ENCODE measurements at places on chromosomes 2 and 18.

DNA sequence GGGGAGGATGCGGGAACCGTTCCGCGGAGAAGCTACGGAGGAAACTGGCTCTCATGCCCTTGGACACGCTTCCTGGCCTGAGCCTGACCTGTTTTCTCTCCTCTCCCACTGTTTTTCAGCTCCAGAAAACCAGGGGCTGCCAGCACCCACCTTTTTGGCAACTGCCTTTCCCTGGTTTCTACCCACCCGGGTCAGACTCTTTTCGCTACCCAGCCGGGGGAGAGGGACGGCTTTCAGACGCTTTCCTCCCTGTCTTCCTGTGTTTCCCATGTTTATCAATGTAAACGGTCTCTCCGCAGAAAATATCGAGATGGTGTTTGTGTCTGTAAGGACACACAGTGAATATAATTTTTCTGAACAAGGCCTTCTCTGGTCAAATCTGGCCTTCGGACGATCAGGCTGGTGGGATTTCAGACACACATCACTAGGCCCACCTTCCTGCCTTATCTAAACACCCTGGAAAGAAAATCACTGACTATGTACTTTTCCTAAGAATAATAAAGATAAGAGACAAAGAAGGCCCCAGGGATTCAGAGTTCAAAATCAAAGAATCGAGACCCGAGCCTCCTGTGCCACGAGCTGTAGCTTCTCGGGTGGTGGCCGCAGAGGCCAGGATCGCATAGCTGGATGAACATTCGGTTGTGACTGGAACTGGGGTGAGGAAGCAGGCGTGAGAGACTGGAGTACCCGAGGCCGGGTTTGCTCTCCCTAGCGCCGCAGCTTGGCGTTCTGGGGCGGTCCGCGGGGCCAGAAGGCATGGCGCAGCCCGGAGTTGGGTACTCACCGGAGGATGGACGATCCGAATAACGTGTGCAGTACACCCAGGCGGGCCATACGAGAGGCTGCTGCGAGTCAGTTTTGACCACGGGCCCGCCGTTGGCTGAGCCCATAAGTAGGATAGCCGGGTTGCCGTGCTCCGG, 1.7 kb downstream of the EN1 start:
- DNase-seq, result no peak

- no peak for DNase-seq
Observed at GRCh38 chr18:60809937-60810336, 437.4 kb upstream of the MC4R start.

- DNase-seq, result no peak
Observed at GRCh38 chr2:27095745-27096651, 9.4 kb downstream of the KHK start.

DNA sequence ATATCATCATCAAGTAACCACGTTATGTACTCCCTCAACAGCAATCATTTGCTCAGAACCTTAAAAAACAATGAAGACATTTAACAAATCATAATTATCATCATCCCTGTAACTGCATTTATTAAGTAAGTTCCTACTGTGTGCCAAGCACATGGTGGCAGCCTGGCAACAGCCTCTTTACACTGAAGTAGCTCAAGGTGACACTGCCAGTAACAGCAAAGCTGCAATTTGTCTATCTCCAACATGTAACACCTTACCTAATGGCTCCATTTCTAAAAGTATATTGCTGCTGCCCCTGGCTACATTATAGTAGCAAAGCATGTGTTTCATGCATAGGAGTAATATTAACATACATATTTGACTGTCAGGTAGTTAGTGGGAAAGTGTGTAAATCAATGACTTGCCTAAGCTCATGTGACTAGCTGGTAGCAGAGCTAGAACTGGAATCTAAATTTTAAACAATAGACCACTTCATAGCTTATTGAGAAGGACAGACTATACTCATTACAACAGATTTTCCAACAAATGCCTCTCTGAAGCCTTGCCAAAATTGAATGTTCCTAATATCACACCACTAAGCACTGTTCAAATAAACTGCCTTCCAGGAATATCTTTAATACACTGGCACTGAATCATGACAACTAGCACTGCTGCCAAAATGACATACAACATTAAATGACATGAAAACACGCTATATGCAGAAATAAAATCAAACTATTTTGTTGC, 86.7 kb downstream of the L3MBTL4 start:
- no peak for DNase-seq

DNA sequence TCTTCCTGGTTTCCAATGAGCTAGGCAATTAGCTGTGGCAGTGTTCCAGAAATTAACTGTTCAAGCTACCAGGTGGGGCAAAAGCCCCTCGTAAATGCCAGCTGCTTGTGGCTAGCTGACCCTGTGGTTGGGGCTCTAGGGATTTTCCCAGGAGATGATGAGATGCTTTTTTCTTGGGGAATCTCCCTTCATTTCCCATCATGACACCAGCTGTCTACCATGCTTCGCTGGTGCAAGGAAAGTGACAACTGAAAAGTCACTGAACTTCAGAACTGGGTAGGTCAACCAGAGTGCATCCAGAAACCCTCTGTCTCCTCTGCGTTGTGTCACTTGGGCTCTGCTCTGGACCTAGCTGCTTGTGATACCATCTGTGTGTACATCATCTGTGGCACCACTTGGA, 386.5 kb upstream of the DCC start:
- no peak for DNase-seq

GRCh38 chr2:96873651-96874096, 3.8 kb upstream of the SEMA4C start:
- DNase-seq, result no peak

DNA sequence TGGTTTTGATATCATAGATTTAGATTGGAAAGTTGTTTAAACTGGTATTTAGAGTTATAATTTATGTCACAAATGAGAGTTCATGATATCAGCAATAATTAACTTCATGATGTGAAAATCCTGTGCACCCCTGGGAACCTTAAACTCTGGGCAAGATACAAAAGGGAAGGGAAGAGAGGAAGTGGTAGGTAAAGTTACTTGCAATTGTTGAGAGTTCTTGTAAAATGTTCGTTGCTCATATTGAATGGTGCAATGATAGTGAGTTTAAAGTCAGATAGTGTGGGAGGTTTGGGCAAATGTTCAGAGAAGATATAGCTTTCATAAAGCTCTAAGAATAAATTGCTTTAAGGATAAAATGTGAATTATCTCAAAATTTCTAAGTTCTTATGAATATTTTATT, 75.4 kb downstream of the SP110 start:
- no peak for DNase-seq

GRCh38 chr2:96868555-96869280, 1.2 kb downstream of the SEMA4C start:
- peak; percentile 57 for DNase-seq

GRCh38 chr2:107466241-107466640, 360.5 kb upstream of the RGPD4 start:
- no peak for DNase-seq

- no peak for DNase-seq
Observed at GRCh38 chr2:45345331-45346234, 265.5 kb downstream of the SRBD1 start.

DNA sequence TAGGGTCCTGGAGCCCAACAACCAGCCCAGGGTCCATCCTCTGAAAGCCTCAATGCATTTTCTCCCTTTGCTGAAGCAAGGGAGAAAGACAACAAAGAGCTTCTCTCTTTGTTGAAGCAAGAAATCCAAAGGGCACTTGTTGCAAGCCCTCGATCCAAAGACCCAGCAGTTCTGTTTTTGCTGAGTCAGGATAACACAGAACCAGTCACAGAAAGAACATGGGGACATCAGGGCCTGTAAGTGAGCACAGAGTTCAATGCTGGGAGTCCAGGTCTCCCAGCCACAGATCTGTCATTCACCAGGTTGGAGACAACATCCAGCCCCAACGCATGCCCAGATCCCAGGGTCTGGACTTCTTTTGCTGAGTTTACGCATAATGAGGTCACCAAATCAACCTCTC, 315.8 kb upstream of the KLHL29 start:
- DNase-seq, result no peak

GRCh38 chr18:63290821-63291200, 28.8 kb downstream of the BCL2 start:
- no peak for DNase-seq

DNA sequence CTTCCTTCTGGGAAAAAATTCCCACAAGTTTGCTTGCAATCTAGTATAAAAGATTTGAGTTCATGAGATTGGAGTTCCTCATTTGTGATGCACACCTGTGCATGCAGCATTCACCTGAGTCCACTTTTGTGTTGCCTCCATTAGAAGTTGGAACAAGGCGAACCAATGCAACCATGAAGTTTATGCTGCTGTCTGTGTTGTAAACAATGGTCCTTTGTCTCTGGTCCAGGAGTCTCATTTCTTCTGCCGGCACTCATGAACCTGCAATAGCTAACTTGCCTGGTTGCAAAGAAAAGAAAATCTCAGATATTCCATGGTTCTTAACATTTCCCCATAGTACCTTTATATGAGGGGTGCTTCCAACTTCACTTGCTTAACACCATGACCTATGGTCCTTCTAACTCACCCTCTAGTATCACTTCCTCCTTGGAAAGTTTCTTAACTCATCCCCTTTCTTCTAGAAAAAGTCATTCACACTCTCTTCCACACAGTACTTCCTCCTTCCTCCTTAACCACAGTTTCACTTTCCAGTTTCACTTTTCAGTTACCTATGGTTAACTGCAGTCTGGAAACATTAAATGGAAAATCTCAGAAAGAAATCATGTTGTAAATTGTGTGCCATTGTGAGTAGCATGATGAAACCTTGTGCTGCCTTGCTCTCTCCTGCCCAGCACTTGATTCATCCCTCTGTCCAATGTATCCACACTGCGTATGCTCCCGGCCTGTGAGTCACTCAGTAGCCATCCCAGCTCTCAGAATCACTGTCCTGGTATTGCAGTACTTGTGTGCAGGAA, 128.8 kb upstream of the TRIB2 start:
- no peak for DNase-seq

DNA sequence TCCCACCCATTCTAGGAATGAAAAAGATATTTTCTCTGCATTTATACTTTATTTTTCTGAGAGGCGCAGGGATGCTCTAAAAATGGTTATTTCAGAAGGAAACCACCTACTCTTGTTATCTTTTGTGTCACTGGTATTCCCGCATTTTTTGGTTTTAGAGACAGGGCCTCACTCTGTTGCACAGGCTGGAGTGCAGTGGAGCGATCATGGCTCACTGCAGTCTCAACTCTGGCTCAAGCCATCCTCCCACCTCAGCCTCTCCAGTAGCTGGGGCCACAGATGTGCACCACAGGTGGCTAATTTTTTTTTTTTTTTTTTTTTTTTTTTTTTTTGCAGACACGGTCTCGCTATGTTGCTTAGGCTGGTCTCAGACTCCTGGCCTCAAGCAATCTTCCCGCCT, 135.9 kb downstream of the NCK2 start:
- DNase-seq, result no peak

DNA sequence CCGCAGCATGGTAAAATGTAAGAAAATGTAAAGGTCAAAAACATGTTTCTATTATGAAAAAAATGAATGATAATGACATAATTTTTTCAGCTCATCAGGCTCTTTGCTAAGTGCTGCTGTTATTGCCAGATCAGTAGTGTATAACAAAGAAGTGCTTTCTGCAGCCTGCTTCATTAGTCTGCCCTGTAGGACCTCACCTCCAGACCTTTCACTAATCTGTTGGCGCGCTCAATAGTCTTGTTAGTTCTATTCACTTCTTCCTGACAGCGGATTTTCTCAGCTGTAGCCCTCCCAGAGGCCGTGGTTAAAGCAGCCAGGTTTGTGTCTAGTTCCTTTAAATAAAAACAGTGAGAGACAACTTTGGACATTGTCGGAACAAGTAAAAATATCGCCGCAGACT, 97.7 kb downstream of the CDCA7 start:
- no peak for DNase-seq

DNA sequence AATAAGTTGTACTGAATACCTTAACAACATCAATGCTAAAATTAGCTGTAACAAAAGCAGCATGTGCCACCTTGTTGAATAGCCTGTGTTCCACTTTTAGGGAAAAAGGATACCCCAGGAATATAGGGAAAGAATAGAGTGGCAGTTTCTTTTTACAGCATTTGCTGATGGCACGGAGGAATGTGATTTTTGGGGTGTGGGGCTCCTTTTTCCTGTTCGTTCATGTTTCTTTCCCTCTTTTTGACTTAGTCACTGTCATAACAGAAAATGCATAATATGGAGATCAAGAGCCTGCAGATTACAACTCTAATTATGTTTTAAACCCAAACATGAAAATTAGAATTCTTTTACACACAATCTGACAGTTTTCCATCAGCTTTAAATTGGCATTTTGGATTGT, 60.4 kb downstream of the MAP3K20 start:
- no peak for DNase-seq

GRCh38 chr2:5234563-5234962, 457.6 kb upstream of the SOX11 start:
- no peak for DNase-seq

DNA sequence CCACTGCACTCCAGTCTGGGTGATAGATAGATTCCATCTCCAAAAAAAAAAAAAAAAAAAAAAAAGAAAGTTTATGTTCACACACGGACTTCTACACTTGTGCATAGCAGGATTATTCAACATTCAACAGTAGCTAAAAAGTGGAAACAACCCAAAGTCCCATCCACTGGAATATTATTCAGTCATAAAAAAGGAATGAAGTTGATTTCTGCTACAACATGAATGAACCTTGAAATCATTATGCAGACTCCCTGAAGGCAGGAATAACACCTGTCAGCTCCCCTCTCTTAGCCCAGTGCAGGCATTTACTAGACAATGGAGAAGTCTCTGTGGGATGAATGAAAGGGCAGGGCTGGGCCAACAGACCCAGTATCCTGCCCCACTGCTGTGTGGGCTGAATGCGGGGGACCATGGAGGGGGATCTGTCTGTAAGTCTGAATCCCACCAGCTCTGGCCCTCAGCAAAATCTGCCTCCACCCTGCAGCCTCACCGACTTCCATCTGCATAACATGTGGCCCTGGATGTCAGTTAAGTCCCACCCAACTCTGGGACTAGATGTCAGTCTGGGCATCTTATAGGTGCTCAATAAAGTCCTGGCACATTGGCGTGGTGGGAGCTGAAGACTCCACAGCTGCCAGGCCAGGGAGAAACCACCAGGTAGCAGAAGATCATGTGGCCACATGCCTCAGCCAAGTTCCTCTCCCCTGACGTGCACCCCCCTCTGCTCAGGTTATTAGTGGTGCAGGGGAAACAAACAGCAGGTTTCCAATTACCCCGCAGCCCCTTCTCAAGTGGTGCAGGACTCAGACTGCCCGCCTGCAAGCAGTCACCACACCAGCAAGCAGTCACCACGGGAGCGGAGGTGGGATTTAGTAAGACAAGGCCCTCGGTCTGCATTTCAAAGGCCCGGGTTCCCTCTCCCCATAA, 8.9 kb downstream of the ZFP36L2 start:
- DNase-seq, result no peak

GRCh38 chr2:184849516-184849915, 251.2 kb downstream of the ZNF804A start:
- DNase-seq, result no peak

GRCh38 chr2:162333968-162334367, 10.0 kb upstream of the GCA start:
- no peak for DNase-seq
